ENCODE measurements at places on chromosomes 2 and 18.

- DNase-seq = no peak
Measured at GRCh38 chr2:43127208-43127940, 99.0 kb downstream of the ZFP36L2 start.

DNA sequence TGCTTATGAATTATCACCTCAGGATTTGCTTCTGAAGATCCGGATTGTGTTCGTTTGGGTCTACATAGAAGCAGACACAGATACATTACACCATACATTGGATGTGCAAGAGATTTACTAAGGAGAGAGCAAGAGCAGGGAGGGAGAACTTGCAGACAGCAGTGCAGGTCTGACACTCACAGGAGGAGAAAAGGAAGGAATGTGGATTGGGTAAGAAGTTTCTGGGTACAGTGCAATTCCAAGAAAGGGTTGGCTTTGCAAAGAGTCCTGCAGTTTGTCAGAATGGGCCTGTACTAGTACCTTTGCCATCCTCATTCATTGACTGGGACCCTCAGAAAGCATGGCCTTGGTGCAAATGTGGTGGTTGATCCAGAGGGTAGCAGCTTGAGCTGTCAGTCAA lies 4.8 kb upstream of the THOC1 start:
- DNase-seq = no peak

GRCh38 chr2:230225486-230225885 lies at the start of gene SP140:
TSS of gene SP140 (plus strand) at chr2:230225736. CDS start at chr2:230225845, 109 bp downstream.
- DNase-seq = no peak

DNA sequence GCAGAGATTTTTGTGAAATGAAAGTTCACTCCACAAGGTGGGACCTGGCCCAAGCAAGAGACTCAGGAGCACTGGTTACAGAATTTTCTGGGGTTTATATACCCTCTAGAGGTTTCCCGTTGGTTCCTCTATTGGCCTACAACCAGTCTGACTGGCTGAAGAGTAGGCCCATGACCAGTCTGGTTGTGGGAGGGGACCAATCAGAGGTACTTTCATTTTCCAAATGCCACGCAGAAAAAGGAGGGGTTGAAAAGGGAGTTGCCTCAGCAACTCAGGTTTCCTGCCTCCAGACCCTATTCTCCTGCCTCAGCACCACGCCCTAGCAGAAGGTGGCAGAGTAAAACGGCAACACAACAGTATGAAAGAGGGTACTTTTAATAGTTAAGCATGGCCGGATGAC lies 98.4 kb downstream of the COLEC12 start:
- no peak for DNase-seq
